ENCODE measurements at places on chromosomes 13 and 19. TPM values are rescaled to one million over a fixed set of nuclear protein-coding genes. Genes with fewer than 3 reads are reported as not detected.

The LILRA2 gene
- total RNA-seq: not detected

The ZNF486 gene
- 3.4 TPM for total RNA-seq

The GNA15 gene
- total RNA-seq: 0.19 TPM

The IFT88 gene
- total RNA-seq: 14.4 TPM

The POSTN gene
- 471 TPM for total RNA-seq

The DOCK6 gene
- total RNA-seq: 10.2 TPM

The CYP4F8 gene
- total RNA-seq: not detected

The RYR1 gene
- total RNA-seq: under 0.01 TPM

The MEIOSIN gene
- total RNA-seq: not detected

The MAP2K7 gene
- total RNA-seq: 8.1 TPM

The TMEM238 gene
- 0.12 TPM for total RNA-seq

The NCAN gene
- not detected for total RNA-seq

The CGB8 gene
- not detected for total RNA-seq

The SIGLEC5 gene
- not detected for total RNA-seq

The ZNF415 gene
- total RNA-seq: 12.7 TPM

The ETFB gene
- 171 TPM for total RNA-seq

The ZNF541 gene
- 0.13 TPM for total RNA-seq

The GNG8 gene
- not detected for total RNA-seq

The ADM5 gene
- 0.40 TPM for total RNA-seq

The PSG3 gene
- not detected for total RNA-seq

The GGN gene
- 0.66 TPM for total RNA-seq

The SERP2 gene
- 9.9 TPM for total RNA-seq

The ISOC2 gene
- total RNA-seq: 52.8 TPM

The ZNF93 gene
- total RNA-seq: 1.8 TPM

The PBX4 gene
- total RNA-seq: not detected

The SCEL gene
- not detected for total RNA-seq

The SIGLEC12 gene
- total RNA-seq: not detected

The ERF gene
- 19.8 TPM for total RNA-seq

The SLC7A10 gene
- total RNA-seq: not detected

The MBD3L2 gene
- total RNA-seq: not detected

The NLRP4 gene
- total RNA-seq: not detected

The RBM26 gene
- 21.0 TPM for total RNA-seq

The ADGRL1 gene
- 2.4 TPM for total RNA-seq

The SYNGR4 gene
- total RNA-seq: not detected

The FUT6 gene
- total RNA-seq: not detected

The CXCL17 gene
- not detected for total RNA-seq

The HAUS5 gene
- 6.7 TPM for total RNA-seq

The CGB1 gene
- not detected for total RNA-seq

The DYRK1B gene
- 8.6 TPM for total RNA-seq

The FARP1 gene
- 12.4 TPM for total RNA-seq

The MIA gene
- not detected for total RNA-seq

The PDE4C gene
- total RNA-seq: 0.26 TPM

The HSD17B14 gene
- total RNA-seq: 1.2 TPM

The ZNF227 gene
- 24.3 TPM for total RNA-seq

The ERICH4 gene
- total RNA-seq: not detected

The GJB6 gene
- total RNA-seq: not detected

The KCNJ14 gene
- total RNA-seq: 0.26 TPM

The ADGRE2 gene
- 0.06 TPM for total RNA-seq

The CEACAM20 gene
- total RNA-seq: not detected

The CRTC1 gene
- 2.6 TPM for total RNA-seq

The FRY gene
- total RNA-seq: 9.5 TPM

The CRYL1 gene
- 29.0 TPM for total RNA-seq

The NANOS2 gene
- not detected for total RNA-seq

The JAK3 gene
- 2.2 TPM for total RNA-seq

Data from aortic smooth muscle cell (primary cell).